ENCODE measurements at places on chromosomes 5 and 9. TPM values are rescaled to one million over a fixed set of nuclear protein-coding genes. Genes with fewer than 3 reads are reported as not detected.

- peaks cover 4% of the 10 kb centered on the region for H3K36me3 ChIP-seq
- DNase-seq, result no peak
- H3K4me1 ChIP-seq, result peaks cover 36% of the 10 kb centered on the region
- no peak overlapping the region for H3K27ac ChIP-seq
- peaks cover 11% of the 10 kb centered on the region for H3K27me3 ChIP-seq
These were observed 35.8 kb downstream of the UBE2QL1 start for GRCh38 chr5:6484446-6484845.

DNA sequence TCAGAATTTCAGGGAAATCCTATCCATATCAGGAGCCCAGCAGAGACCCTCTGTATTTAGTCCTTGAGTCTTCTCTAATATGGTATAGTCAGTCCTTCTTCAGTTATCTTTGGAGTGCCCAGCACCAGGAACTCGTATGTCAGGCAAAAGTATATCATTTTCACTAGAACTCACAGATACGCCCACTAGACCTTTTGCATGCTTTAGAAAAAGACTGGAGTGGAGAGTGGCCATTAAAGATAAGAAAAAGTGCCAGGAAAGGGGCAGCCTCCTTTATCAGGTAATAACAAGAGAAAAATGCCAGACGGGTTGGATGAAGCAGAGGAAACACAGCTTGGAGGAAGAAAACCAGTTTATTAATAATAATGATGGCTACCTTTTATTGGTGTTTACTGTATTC lies 63.5 kb downstream of the GPR21 start:
- H3K36me3 ChIP-seq, result peaks cover 57% of the 10 kb centered on the region
- H3K4me1 ChIP-seq, result peaks cover 21% of the 10 kb centered on the region
- no peak overlapping the region for H3K4me3 ChIP-seq

- no peak for DNase-seq
- H3K36me3 ChIP-seq, result no peaks in the 10 kb centered on the region
- no peak overlapping the region for H3K27ac ChIP-seq
- H3K4me3 ChIP-seq, result no peak overlapping the region
- peaks cover 7% of the 10 kb centered on the region for H3K27me3 ChIP-seq
These were observed 122.9 kb upstream of the IL12B start for GRCh38 chr5:159453209-159453608.

- H3K27ac ChIP-seq, result no peak overlapping the region
- no peaks in the 10 kb centered on the region for H3K27me3 ChIP-seq
- no peak overlapping the region for H3K4me3 ChIP-seq
These were observed 431.9 kb downstream of the ANXA1 start for GRCh38 chr9:73583576-73583975.

DNA sequence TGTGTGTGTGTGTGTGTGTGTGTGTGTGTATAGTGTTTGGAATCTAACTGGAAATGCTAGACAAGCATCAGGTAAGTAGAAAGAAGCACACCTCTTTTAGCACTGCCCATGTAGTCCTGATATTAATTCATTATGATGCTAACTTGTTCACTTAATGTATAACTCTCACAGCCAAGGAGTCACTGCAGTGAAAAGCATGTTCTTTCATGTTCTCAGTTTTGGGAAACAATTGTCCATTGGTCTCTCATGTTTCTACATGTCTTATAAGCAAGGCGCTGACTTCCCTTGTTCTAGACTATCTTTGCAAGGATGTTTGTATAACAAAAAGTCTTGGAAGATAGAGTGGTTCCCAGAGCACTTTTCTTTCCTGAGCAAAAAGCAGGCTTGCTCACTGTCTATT lies 148.8 kb upstream of the TNPO1 start:
- DNase-seq, result no peak
- H3K27me3 ChIP-seq, result no peaks in the 10 kb centered on the region
- no peaks in the 10 kb centered on the region for H3K36me3 ChIP-seq
- no peaks in the 10 kb centered on the region for H3K4me1 ChIP-seq

DNA sequence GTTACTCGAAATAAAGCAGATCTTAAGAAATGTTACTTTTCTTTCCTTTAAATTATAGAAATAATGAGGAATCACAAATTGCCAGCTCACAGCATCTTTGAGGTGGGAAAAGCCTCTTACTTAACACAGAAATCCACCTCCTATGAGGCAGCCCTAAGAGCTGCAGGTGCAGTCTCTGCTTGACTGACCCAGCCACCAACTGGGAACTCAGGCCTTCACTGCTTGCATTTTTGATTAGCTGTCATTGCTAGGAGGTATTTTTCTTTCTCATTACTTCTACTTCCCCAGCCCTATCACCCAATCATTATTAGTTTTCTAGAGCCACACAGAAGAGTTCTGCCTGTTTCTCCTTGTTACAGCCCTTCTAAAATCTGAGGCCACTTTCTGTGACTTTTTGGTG lies 416.5 kb upstream of the KLF4 start:
- H3K4me3 ChIP-seq, result no peak overlapping the region
- no peak overlapping the region for H3K27ac ChIP-seq
- H3K27me3 ChIP-seq, result no peaks in the 10 kb centered on the region
- no peak for DNase-seq
- no peaks in the 10 kb centered on the region for H3K36me3 ChIP-seq

- H3K36me3 ChIP-seq, result no peaks in the 10 kb centered on the region
- DNase-seq, result peak; percentile 59
- H3K27me3 ChIP-seq, result peaks cover 4% of the 10 kb centered on the region
- peak overlapping the region; percentile 84 for H3K4me3 ChIP-seq
- H3K4me1 ChIP-seq, result peaks cover 12% of the 10 kb centered on the region
These were observed 269.1 kb downstream of the FANCC start for GRCh38 chr9:95048225-95049087.

DNA sequence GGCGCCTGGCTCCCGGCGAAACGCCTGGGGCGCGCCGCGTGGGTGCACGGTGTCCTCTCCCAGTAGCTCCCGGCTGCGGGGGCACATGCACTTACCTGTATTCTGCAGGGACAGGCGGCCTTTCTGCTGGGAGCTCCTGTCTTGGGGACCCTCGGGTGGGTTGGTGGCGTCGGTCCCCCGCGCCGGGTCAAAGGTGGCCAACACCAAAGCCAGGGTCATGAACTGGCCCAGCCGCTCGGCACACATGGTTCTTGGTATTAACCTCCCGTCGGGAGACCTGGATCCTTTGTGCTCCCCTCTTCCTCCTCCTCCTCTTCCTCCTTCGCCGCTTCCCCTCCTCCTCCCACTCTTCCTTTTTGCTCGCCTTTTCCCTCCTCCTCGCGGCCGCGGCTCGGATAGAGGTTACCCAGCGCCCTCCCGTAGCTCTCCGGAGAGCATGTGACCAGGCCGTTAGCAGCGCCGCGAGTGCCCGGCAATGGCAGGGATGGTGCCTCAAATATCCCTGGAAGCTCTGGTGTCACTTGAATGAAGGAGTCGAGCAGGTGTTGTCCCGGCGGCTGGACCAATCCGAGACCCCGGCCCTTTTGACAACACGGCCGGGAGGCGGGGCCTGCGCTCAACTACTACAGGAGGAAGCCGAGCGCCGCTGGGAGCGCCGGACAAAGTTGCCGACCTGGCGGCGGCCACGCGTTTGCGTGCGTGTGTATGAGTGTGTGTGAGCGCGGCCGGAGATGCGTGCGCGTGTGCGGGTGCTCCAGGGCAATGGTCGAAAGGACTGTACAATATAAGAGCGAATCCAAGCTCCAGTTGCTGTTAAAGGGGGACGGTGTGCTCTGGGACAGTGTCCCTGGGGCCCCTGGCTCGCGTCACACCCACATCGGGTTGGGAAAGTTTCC lies at the start of gene STC2:
Gene STC2, minus strand, starts transcription at position 467 of the 896 bp plus-strand sequence. Its CDS starts 221 bp downstream, at position 246.
- peak within 1 kb of the TSS; percentile 86 for H3K27ac ChIP-seq
- H3K4me1 ChIP-seq, result peaks cover 41% of the 10 kb centered on the region
- DNase-seq, result peak; percentile 75
- peaks cover 13% of the 10 kb centered on the region for H3K27me3 ChIP-seq

DNA sequence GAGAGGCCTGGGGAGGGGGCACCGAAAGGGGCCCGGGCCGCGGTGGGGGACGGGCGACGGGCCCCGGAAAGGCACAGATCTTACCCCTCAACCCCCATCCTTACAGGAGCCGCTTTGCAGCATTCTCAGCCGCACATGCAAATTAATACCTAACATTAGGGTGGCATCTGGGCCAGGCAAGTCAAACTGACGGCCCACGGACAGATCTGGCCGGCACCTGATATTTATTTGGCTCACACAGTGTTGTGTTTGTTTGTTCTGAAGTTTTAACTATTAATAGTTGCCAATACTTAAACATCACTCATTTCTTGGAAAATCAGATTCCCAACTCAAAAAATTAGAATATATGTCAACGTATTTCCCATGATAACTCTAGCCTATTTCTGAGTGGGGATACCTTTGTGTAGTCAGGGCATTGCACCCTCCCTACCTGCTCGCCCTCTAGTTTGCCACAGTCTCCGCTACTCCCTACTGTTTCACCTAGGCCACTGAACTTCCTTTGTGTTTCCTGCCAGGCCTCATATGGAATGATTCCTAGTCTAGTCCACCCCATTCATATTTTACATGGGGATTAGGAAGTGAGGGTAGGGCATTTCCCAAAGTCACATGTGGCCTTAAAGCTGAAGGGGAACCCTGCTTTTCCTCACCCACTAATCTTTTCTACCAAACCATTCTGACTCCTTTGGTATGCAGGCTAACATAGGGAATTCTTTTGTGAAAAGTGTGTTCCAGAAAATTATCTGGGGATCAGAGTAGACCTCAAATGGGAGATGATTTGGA lies 71.9 kb upstream of the LARP1 start:
- DNase-seq, result no peak
- peak overlapping the region; percentile 88 for H3K4me3 ChIP-seq
- H3K27me3 ChIP-seq, result peaks cover 4% of the 10 kb centered on the region

GRCh38 chr5:51974834-51975233 lies 591.6 kb downstream of the ISL1 start:
- no peaks in the 10 kb centered on the region for H3K27me3 ChIP-seq
- DNase-seq, result no peak
- no peaks in the 10 kb centered on the region for H3K4me1 ChIP-seq
- H3K27ac ChIP-seq, result no peak overlapping the region
- H3K36me3 ChIP-seq, result no peaks in the 10 kb centered on the region
- no peak overlapping the region for H3K4me3 ChIP-seq

DNA sequence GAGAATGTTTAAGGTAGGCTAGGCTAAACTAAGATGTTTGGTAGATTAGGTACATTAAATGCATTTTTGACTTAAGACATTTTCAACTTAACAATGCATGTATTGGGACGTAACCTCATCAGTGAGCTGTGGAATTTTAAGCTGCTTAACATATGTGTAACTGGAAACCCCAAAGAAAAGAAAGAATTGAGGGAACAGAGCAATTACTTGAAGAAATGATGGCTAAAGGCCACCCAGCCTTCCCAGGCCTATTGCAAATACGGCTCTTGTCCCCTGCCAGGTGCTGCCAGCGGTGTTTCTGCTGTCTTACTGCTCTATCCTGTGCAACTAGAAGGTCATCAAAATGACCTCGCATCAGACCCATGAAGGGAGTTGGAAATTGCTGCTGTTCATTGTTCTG lies 52.0 kb downstream of the RICTOR start:
- no peak for DNase-seq
- H3K4me3 ChIP-seq, result no peak overlapping the region
- H3K27me3 ChIP-seq, result no peaks in the 10 kb centered on the region
- peaks cover 14% of the 10 kb centered on the region for H3K36me3 ChIP-seq
- H3K27ac ChIP-seq, result no peak overlapping the region

GRCh38 chr9:35533398-35533797 lies 43.5 kb downstream of the RUSC2 start:
- H3K4me1 ChIP-seq, result peaks cover 14% of the 10 kb centered on the region
- peaks cover 4% of the 10 kb centered on the region for H3K27me3 ChIP-seq
- H3K4me3 ChIP-seq, result no peak overlapping the region
- H3K36me3 ChIP-seq, result peaks cover 3% of the 10 kb centered on the region
- H3K27ac ChIP-seq, result no peak overlapping the region

DNA sequence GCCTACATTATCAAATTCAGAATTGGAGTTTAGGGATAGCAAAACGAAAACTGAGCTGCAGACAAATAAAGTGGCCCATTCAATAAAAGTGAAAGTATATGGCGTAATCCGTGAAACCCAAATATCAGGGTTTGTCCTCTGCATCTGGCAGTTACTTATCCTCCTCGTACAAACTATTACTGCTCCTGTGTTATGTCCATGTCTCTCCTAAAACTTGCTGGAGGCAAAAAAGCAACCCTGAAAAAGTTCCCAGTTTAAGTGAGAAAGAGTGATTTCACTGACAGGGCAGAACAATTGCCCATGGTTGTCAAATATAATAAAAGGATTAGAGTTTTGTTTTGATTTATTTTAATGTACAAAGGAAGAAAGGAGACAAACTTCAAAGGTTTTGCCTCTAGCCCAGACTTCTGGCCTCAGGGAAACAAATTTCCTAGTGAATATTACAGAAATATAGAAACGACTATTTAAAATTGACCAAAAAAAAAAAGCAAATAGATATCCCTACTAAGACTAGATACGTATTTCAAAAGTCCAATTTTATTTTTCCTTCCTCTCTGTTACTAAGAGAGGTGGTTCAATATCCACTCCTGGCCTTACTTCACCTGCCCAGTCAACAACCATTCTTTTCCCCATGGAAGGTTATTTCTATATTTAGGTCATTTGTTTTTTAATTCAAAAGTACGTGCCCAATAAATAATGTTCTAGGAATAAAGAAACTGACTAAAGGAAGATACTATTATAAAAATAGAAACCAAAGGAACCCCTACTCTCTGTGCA lies 50.0 kb downstream of the NFIB start:
- DNase-seq, result no peak
- peak overlapping the region; percentile 61 for H3K27ac ChIP-seq
- H3K4me3 ChIP-seq, result no peak overlapping the region
- H3K36me3 ChIP-seq, result peaks cover 32% of the 10 kb centered on the region
- no peaks in the 10 kb centered on the region for H3K27me3 ChIP-seq

GRCh38 chr9:109031241-109031640 lies 17.9 kb upstream of the CTNNAL1 start:
- peaks cover 3% of the 10 kb centered on the region for H3K36me3 ChIP-seq
- H3K4me3 ChIP-seq, result no peak overlapping the region
- peaks cover 4% of the 10 kb centered on the region for H3K27me3 ChIP-seq
- no peaks in the 10 kb centered on the region for H3K4me1 ChIP-seq
- H3K27ac ChIP-seq, result no peak overlapping the region
- DNase-seq, result no peak

- no peaks in the 10 kb centered on the region for H3K27me3 ChIP-seq
- no peaks in the 10 kb centered on the region for H3K36me3 ChIP-seq
These were observed 300.7 kb upstream of the FTMT start for GRCh38 chr5:121550989-121551388.

GRCh38 chr5:180099733-180100611 lies 28.4 kb upstream of the RNF130 start:
- H3K4me1 ChIP-seq, result no peaks in the 10 kb centered on the region
- H3K27ac ChIP-seq, result no peak overlapping the region
- DNase-seq, result no peak

GRCh38 chr5:128949847-128950546 lies 15.3 kb upstream of the SLC27A6 start:
- H3K36me3 ChIP-seq, result no peaks in the 10 kb centered on the region
- no peaks in the 10 kb centered on the region for H3K27me3 ChIP-seq
- H3K4me3 ChIP-seq, result no peak overlapping the region
- no peak for DNase-seq
- no peaks in the 10 kb centered on the region for H3K4me1 ChIP-seq

BRD8 gene
- 52.0 TPM for total RNA-seq

GRIN1 gene
- not detected for total RNA-seq

COL27A1 gene
- 61.4 TPM for total RNA-seq

ZNF483 gene
- total RNA-seq, result 24.0 TPM

DMAC1 gene
- 48.4 TPM for total RNA-seq

PLEKHG4B gene
- total RNA-seq, result 6.8 TPM

Measured in endothelial cell (in vitro differentiated cells).